ENCODE measurements at places on chromosomes 5 and 9. TPM values are rescaled to one million over a fixed set of nuclear protein-coding genes. Genes with fewer than 3 reads are reported as not detected.

GRCh38 chr9:127684576-127684975 lies 22.2 kb upstream of the CFAP157 start:
- no peak for DNase-seq

- no peak for DNase-seq
These were observed 48.6 kb downstream of the SPATA31D1 start for GRCh38 chr9:82037126-82037525.

DNA sequence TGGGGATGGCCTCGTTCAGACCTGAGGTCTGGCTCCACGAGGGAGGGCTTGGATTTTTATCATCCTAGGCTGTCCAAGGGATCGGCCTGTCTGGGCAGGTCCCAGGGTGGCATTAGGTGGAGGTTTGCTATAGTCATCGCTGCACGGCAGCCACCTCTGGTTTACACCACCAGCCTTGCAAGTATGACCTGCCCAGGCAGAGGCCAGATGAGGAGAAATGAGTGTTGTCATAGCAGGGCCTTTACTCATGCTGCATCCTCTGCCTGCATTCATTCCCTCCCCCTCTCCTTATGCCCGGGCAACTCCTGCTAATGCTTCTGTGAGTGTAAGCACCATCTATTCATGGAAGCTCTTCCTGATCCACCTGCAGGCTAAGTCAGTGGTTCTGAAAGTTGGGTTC lies 15.3 kb upstream of the NDST1 start:
- no peak for DNase-seq

GRCh38 chr5:59525311-59525710 lies 368.2 kb downstream of the PDE4D start:
- DNase-seq: no peak

- DNase-seq: peak; percentile 54
These were observed 98.9 kb downstream of the CSNK1G3 start for GRCh38 chr5:123610665-123611405.

GRCh38 chr9:74281674-74282073 lies 215.5 kb upstream of the RORB start:
- DNase-seq: no peak

PCDHB3 gene
- 0.10 TPM for total RNA-seq

DNA sequence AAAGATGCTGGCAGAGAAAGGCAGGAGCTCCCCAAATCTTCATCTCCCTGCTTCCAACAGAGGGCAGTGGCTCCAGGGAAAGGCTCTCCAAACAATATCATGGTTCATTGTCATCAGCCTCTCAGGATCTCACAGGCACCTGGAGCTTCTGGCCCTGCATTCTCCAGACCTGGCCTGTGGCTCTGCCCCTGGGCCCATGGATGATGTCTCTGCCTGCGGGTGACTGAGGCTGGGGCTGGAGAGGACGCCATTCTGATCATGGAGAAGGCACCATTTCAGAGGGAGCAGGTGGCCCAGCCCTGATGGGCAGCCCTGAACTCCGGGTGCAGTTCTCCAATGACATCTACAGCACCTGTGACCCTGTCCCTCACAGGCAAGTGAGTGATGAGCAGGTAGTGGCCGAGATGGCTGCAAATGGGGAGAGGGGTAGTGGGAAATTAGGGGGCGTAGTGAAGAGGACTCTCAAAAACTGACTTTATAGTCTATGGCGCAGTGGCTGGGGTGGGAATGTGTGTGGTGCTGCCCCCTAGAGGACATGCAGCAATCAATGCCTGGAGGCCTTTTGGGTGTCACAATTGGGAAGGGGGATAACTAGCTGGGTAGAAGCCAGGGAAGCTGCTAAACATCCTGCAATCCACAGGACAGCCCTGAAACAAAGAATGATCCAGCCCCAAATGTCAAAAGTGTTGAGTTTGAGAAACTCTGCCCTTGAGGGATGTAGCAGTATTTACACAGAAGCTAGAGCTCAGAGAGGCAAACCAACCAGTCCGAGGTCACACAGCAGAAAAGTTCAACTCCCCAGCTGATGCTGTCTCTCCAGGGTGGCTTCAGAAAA lies 3.2 kb downstream of the SH3PXD2B start:
- DNase-seq: no peak

DNA sequence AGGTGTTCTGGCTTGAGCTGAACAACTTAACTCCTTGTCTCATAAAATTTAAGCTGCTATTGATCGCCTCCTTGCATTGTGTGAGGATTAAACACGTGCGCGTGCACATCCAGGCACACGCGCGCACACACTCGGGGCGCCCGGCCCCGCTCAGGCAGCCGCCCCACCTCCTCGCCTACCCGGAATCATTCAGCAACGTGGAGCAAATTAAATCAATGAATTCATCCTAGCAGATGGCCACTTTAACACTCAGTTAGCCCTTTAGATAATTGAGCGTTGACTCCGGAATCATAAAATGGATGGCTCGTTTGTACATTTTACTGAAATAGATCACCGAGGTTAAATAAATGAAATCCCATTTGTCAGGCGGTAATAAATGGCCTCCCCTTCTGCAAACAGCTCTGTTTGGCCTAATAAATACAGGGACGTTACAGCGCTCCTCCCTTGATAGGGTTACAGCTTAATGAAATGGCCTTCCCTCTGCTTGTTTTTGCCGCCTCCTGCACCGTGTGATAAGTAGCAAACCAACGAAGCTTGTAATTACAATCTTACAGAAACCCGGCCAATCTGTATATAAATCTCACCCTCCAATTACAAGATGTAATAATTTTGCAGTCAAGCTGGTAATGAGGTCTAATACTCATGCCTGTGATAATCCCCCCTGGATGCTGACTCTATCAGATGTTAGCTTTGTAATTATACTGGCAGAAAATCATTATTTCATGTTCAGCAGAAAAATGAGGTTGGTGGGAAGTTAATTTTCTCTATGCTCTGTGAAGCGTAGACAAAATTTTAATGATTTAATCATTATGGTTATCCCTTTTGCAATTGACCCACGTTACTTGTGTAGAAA lies 229.7 kb upstream of the IRX4 start:
- DNase-seq: no peak

GRCh38 chr5:15897656-15898055 lies 281.9 kb downstream of the MARCHF11 start:
- no peak for DNase-seq

SSBP2 gene
- 5.2 TPM for total RNA-seq

GRCh38 chr9:94771096-94771495 lies 44.6 kb downstream of the AOPEP start:
- DNase-seq: no peak

- DNase-seq: no peak
These were observed 28.4 kb downstream of the SEMA6A start for GRCh38 chr5:116546033-116546742.

GRCh38 chr9:122193651-122194050 lies 33.9 kb downstream of the MORN5 start:
- DNase-seq: no peak

GRCh38 chr9:120579139-120580050 lies 572 bp downstream of the CDK5RAP2 start:
- no peak for DNase-seq

DNA sequence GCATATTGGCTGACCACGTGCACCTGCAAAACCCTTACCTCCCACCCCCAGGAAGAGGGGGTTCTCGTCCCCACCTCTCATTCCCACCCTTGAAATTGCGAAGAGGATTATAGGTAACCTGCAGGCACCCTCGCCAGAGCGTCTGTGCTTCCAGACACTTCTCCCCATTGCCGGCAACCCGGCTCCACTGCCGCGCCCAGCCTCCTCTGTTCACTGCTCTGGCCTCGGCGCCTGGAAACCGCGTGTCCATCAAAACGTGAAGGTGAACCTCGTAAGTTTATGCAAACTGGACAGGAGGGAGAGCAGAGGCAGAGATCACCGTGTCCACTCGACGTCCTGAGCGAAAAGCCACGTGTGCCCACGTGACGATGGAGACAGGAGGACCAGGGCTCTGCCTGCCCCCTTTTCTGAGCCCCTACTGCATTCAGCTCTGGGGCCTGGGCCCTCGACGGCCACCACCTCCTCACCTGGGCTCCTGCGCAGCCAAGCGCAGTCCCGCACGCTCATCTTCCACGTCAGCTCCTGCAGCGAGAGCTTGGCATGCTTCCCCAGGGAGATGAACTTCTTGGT lies 1.9 kb downstream of the TERT start:
- DNase-seq: no peak

C5orf52 gene
- total RNA-seq: not detected

- no peak for DNase-seq
These were observed 417.7 kb downstream of the PSAT1 start for GRCh38 chr9:78714576-78714975.

DNA sequence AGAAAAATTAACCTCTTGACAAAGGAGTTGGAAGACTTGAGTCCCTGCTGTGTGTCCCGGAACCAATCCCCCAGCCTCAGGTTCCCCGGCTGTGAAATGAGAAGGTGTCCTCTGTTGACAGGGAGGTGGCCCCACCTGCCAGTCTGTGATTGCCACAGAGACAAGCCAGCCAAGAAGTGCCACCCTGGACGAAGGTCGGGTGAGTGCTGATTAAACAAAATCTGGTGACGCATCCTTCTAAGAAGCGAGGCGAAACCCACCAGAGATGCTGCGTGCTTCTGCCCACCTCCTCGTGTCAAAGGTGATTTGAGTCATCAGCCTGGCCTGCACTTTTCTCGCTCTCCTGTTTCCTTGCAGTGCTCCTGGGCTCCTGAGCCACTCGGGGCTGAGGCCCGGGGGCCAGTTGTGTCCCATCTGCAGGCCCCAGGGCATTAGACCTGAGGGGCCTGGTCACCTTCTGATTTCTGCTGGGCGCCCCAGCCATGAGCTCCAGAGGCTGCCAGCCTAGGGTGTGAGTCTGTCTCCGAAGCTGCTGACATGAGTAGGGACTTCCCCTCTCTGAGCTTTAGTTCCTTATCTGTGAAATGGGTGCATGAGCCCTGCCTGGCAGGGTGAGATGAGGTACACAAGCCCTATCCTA lies 28.7 kb downstream of the NEK6 start:
- peak; percentile 19 for DNase-seq

DNA sequence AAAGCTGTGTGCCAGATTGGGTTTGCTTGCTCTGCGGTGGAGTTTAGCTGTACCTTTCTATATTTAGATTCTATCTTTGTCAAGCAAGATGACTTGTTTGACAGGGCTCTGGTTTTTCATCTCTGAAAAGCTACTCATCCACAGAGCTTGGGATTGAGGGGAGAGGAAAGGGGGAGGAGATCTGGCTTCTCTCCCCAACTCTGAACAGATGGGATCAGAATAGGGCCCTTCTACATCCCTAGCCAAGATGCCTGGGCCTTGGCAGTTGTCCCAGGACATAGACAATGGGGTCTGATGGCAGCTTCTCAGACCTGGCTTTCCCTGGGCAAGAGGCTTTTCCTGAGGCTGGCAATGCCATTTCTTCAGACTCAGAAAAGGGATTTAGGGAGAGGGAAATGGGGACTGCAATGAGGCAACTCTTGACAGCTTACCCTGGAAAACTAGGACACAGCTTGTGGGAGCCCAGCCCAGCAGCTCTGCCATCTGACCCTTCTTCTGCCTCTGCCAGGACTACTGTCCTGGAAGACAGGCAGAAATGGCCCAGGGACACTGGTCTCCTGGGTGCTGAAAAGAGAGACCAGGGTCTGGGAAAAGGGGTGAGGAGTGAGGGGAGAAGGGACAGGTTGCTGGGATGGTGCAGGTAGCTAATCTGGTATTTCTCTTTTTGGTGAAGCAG lies 50.2 kb upstream of the ASTN2 start:
- no peak for DNase-seq

NUTM2G gene
- not detected for total RNA-seq

- no peak for DNase-seq
These were observed at the start of gene PLPPR1 for GRCh38 chr9:101028346-101029314. Gene PLPPR1, plus strand, starts transcription at chr9:101028727.

Measured in HCT116 (cell line).